CD8-positive, alpha-beta memory T cell (primary cell): ENCODE measurements at places on chromosomes 4 and X.

DNA sequence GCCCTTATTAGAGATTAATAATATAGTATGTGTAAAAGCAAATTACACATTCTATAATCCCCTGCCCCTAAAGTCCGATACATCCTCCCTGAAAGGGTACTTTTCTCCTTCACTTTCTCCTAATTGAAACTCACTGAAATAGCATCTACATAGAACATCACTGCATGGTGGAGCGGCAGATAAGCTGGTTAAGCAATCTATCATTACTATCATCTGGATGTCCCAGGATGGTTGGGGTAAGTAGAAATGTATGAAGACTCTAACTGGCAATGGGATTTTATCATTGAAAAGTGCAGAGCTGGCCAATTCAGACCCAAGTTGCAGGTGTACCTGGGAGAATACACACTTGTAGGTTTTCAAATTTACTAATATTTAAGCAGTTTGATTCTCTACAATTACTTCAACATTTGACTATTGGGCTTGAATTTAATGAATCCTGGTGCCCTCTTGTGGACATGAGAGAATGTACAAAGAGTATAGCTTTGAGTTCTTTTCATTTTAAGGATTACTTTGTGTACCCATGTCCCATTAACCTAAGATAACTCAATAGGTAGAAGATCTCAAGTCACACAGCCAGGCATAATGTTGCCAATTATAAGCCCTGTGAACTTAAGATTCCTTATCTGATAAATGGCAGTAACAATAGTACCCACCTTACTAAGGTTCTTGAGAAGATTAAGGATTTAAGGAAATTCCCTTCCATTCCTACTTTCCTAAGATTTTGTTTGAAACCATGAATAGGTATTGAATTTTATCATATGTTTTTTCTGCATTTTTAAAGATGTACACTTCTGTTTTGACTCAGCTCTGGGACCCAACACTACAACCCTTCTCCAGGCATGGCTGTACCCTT lies 69.8 kb downstream of the SHROOM3 start:
- DNase-seq, result no peak
- no peak overlapping the region for H3K27ac ChIP-seq
- no peaks in the 10 kb centered on the region for H3K4me1 ChIP-seq
- H3K27me3 ChIP-seq, result no peaks in the 10 kb centered on the region

- no peaks in the 10 kb centered on the region for H3K27me3 ChIP-seq
- DNase-seq, result no peak
- H3K27ac ChIP-seq, result no peak overlapping the region
- H3K36me3 ChIP-seq, result no peaks in the 10 kb centered on the region
- H3K4me3 ChIP-seq, result no peak overlapping the region
These were observed 7.1 kb upstream of the ATP2B3 start for GRCh38 chrX:153510383-153510782.

- H3K27ac ChIP-seq, result no peak overlapping the region
- no peak for DNase-seq
- no peaks in the 10 kb centered on the region for H3K27me3 ChIP-seq
These were observed 2.1 kb downstream of the C4orf54 start for GRCh38 chr4:99655308-99656081.

DNA sequence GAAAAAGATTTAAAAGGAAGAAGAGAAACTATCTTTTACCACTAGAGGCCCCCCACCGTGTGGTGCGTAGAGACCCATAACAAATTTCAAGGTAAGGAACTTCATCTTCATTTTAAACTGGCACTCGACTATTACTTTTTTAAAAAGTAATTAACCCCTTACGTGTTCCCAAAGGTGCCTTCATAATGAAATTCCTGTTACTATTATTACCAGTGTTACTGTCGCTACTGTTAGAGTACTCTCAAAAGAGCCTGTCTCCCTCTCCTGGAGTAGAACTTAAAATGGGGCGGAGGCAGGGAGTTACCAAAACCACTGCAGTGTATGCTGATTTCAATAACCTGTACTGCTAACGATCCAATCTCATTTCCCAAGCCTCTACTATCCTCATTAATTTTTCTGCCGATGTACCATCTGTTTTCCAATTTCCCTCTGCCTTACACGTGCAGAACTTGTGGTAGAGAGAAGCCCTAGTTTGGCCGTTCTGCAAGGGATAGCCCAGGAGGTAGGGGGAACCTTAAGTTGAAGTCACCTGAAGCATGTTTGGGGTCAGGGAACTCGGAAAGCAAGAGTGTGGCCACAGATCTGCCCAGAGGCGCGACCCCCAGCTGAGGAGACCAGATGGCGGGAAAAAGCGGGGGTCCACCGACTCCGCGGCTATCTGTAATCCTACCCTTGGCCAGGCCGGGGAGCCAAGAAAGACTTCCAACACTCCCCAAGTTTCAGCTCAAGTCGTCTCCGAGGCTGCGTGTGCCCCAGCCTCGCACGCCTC lies 720 bp upstream of the STK26 start:
- peak overlapping the region; percentile 83 for H3K4me3 ChIP-seq
- H3K36me3 ChIP-seq, result no peaks in the 10 kb centered on the region
- peaks cover 12% of the 10 kb centered on the region for H3K4me1 ChIP-seq
- peak; percentile 36 for DNase-seq
- no peaks in the 10 kb centered on the region for H3K27me3 ChIP-seq

DNA sequence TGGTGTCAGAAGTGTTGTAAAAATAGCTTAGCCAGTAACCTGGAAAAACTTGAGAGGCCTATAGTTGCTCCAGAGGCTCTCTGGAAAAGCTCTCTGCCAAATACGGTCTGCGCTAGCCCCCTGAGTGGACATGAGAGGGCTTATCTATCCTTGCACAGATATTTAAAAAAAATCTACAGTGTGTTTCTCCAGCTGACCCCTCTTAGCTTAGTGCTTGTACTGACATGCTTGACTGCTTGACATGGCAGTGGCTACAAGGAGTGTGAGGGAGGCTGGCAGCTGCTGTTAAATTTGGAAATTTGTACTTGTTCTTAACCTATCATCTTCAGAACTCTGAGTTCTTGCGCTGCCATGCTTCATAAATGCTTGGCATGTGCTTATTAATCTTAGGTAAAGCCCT lies 229.2 kb downstream of the RBMX2 start:
- H3K4me3 ChIP-seq, result no peak overlapping the region
- H3K4me1 ChIP-seq, result no peaks in the 10 kb centered on the region
- no peak for DNase-seq
- H3K27ac ChIP-seq, result no peak overlapping the region
- no peaks in the 10 kb centered on the region for H3K36me3 ChIP-seq
- no peaks in the 10 kb centered on the region for H3K27me3 ChIP-seq

DNA sequence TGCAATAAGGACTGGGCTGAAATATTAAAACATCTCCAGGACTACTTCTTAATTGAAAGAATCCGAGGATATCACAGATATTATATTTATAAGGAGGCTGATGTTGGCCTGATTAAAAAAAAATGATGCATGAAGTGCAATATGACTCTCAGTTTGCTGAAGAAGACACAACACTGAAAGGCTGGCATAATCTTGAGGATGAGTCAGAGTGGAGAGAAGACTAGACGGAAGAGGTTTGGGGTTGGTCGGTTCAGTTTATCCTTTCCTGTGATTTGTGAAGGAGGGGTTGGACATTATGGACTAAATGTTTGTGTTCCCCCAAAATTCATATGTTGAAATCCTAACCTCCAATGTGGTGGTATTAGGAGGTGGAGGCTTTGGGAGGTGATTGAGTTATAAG lies 170.3 kb downstream of the CORIN start:
- H3K36me3 ChIP-seq, result no peaks in the 10 kb centered on the region
- H3K4me1 ChIP-seq, result no peaks in the 10 kb centered on the region
- H3K27me3 ChIP-seq, result no peaks in the 10 kb centered on the region
